Stimulated activated CD4-positive, alpha-beta T cell treated with anti-CD3 and anti-CD28 coated beads, Interleukin-1b, Interleukin-23, amount 100 ng/mL, for 4 hours (primary cell): ENCODE measurements at places on chromosomes 13 and 19.
A peak's percentile ranks its signal among the peaks of the same experiment; 100 is the strongest.

DNA sequence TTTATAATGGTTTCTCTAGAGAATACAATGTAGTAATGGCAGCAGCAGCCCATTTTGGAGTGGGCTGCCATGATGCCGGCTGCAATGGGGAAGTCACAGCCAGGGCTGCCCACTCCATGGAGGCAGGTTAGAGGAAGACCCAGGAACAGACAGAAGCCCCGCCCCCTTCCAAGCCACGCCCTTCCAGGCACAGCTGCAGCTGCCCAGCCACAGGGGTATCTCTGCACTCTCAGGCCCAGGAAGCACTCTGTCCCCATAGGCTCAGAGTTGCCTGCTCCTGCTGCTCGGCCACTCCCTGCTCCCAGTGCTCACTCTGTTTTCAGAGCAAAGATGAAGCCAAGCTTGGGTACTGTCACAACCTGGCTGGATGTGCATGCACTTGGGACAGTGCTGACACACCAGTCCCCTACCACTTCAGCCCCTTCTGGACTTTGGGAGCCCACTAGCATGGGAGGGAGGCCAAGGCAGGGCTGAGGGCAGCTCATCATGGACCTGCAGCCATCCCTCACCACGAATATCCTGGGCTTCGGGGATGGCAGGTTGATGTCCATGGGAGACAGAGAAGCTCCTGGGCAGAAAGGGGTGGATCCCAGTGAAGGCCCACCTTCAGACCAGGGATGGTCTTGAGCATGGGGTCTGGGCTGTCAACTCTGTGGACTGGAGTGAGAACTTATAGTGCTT lies 1224.2 kb downstream of the SLITRK5 start:
- DNase-seq, result no peak

DNA sequence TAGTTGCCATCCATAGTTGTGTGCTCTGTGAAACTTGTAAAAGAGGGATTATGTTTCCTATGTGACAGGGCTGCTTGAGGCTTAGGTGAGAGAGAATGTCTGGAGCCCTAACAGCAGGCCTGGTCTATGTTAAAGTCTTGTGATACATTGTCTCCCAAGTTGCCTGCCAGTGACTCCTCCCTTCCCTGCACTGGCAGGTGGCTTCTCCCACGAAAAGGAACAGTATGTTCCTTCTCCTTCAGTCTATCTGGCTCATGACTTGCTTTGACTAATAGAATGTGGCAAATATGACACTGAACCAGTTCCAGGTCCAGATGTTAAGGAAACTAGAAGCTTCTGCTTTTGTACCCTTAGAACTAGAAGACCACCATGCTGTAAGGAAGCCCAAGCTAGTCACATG lies 5.9 kb upstream of the KCNN4 start:
- no peak for DNase-seq

GRCh38 chr19:676339-677105 lies at the start of gene FSTL3:
TSS of gene FSTL3 (plus strand) at chr19:676392. CDS start at chr19:676424, 32 bp downstream.
- DNase-seq, result no peak

GRCh38 chr19:23160766-23161165 lies 43.9 kb downstream of the ZNF730 start:
- DNase-seq, result no peak

GRCh38 chr13:49550942-49551644 lies 34.3 kb downstream of the RCBTB1 start:
- DNase-seq, result no peak

GRCh38 chr13:96200810-96201209 lies 110.9 kb downstream of the HS6ST3 start:
- no peak for DNase-seq

DNA sequence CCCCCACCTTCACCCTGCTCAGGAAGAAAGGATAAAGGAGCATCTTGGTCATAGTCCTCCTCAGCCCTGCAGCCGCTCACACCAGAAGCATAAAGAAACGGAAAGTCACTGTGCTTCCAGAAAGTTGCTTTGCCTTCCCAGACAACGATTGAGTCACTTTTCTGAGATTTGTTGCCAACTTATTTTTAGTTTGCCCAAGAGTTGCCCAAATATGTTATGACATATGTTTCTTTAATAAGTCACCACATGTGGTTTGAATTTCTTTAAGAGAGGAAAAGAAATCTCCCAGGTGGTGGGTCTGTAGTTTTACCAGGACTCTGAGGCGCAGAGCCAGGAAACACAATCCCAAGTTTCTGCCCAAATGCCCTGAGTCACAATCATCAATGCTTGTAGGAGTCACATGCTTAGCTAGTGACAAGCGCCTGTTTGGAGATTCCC lies 63.4 kb upstream of the LRCH1 start:
- DNase-seq, result no peak

DNA sequence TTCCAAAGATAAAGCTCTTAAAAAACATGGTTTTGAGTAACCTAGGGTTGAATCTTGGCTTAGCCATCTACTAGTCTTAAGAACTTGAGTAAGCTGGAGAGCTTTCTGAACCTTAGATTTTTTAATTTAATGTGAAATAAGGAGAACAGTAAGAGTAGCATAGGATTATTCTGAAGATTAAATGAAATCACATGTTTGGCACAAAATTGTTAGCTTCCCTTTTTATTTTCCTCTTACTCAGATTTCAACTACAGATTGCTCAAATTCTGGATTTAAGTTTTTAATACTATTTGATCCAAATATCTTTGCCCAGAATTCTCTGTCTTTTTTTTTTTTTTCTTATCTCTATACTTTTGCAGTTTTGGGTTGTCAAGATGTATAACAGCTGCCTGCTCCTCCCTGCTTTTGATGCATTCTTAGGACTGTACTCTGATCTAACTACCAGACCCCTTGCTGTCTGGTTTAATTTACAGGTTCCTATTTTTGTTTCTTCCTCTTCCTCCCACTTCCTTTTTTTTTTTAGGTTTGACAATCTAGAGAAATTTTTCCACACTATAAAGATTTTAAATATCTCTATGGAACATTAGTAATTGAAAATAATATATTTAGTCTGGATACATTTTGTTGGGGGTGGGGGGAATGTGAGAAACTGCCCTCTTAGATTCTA lies 12.3 kb downstream of the POMP start:
- DNase-seq, result no peak

DNA sequence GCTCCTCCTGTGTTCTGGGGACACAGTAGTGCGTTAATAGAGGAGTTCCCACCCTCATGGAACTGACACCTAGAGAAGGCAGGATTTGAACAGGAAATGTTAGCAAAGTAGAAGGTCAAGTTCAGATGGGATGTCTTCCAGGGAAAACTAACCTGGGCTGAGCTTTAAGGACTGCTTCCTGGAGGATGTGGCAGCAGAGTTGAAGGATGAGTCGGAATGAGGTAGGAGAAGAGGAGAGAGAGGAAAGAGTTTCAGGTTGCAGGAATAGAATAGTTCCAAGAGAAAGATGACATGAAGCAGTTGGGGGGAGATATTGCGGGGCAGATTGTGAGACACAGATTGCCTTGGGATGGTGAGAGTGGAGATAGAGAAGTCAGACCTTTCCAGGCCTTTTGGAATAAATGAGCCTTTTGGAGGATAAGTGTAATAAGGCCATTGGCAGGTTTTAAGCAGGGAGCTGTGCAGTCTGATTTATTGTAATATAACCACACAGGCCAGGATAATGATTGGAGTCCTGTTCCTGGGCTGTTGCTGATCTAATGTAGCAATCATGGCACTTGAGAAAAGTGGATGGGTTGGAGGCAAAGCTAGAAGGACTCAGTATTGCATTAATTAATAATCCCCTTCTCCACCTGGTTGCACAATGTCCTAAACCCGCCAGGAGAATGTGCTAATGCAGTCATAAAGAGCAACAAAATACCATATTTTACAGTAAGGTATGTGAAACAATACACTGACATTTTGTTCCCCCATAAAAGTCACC lies 205.4 kb downstream of the SHISA2 start:
- DNase-seq, result no peak

DNA sequence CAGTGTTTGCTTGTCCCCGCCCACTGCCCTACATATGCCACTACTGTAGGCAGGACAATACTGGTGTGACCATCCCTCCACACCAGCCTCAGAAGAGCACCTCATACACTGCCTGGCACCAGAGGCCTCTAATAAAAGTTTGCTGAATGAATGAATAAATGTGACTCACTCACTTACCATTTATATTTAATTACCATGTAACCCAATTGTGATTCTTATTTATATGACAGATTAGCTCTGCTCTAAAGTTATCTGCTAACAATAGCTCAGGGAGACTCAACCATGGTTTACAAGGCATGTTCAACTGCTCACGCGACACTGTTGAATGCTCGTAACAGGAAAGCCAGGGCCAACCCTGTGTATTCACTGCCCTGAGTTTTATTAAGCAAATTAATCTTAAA lies 66.0 kb upstream of the DOCK9 start:
- no peak for DNase-seq

DNA sequence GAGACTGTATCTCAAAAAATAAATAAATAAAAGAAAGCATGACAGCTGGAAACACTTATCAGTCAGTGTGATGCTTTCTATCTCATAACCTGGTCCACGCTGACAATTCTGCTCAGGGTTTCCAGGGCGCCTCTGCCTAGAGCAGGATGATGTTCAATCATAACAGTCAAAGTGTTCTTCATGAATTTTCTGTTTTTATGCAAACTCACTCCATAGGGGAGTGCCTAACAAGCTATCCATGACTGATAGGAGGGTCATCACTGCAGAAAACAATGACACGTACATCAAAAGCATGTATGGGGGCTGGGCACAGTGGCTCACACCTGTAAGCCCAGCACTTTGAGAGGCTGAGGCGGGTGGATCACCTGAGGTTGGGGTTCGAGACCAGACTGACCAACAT lies 41.4 kb upstream of the ZNF83 start:
- no peak for DNase-seq

- no peak for DNase-seq
These were observed 1212.0 kb downstream of the PCDH17 start for GRCh38 chr13:58843567-58843966.

GRCh38 chr13:41501281-41501680 lies 43.9 kb downstream of the RGCC start:
- no peak for DNase-seq

DNA sequence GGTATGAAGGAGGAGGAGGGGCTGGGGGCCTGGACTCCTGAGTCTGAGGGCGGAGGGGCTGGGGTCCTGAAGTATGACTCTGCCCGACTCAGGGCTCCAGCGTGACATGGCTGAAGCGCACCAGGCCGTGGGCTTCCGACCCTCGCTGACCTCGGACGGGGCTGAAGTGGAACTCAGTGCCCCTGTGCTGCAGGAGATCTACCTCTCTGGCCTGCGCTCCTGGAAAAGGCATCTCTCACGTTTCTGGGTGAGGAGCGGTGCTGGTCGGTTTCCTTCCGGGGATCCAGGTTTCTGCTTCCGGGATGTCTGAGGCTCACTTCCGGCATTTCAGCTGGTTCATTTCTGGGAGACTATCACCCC lies 1.2 kb downstream of the CPT1C start:
- DNase-seq, result no peak

DNA sequence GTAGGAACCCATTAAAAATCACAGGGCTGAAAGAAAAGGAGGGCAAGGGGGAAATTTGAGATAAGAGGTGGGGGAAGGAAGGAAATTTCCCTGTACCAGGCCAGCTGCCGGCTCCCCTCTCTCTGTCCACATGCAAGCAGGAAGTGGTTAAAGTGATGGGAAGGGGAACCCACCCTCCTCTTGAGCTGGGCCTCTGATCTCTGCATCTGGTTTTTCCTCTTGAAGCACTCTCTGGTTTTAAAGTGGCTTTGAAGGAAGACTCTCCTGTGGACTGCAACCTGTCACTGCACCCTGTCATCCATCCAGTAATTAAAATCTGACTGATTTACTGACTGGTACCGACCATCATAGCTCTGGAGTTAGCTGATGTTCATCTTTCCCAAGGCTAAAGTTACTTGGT lies 239.6 kb downstream of the TSHZ3 start:
- no peak for DNase-seq

DNA sequence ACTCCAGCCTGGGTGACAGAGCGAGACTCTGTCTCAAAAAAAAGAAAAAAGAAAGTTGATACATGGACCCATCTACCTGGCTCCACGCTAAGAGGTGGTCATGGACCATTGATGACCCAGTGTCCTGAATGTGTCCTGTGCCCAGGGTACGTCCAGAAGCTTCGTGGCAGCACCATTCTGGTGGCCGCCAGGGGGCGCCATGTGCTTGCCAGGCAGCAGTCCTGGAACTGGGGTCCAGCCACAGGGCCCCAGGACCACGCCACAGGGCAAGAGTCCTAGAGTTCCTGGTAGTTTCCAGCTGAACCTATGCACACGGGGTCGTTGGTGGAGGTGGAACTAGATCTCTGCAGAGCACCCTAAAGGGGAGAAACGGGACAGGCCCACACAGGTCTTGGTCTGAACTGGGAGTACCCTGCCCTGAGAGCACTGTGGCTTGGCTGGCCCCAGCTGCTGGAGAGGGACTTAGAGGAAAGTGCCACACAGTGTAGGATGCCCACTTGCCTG lies 19.9 kb upstream of the FBXO27 start:
- DNase-seq, result peak; percentile 62

DNA sequence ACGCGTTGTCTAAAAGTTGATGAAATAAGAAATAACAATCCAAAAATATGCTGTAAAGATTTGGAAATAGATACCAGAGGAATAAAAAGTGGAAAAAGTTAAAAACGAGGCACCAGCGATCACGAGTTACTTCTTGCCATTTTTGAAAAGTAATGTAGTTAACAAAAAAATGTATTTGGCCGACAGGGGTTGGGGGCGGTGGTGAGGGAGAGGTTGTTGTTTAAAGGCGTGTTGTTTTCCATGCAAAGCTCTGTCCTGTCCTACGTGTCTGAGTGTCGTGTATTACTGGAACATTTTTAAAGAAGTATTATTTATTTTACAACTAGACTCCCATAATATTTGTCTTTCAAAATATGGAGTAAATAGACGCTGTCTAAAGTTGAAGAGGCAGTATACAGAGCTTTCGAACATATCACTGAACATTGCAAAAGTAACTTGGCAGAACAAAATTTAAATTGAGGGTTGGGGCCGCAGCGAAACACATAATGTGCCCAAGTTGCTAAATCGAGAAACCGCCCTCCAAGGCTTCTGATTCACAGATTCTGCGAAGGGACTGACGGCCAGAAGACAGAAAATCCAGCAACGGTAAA lies 823 bp downstream of the FBXO17 start:
- DNase-seq, result no peak

DNA sequence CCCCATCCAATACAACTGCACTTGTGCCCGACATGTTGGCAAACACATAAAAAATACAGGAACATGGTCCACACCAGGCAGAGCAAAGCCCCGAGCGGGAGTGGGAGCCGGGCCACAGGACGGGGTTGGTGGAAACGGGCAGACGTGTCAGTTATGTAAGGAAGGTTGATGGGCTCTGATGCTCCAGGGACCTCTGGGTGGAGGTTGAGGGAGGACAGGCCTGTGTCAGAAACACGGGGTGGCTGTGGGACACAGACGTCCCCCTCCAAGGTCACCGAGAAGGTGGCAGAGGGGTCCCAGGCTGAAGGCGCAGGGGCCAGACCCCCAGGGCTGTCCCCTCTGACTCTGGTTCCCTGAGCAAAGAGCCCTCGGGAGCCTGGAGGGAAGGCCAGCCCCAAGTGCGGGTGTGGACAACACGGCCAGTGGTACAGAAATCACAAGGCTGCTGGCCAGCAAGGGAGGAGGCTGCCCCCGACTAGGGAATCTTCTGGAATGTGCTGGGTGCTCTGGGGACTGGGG lies 31.4 kb upstream of the C13orf46 start:
- no peak for DNase-seq
